Chondrocyte (in vitro differentiated cells): ENCODE measurements at places on chromosomes 3 and 15. TPM values are rescaled to one million over a fixed set of nuclear protein-coding genes. Genes with fewer than 3 reads are reported as not detected.
A peak's percentile ranks its signal among the peaks of the same experiment; 100 is the strongest.

- no peaks in the 10 kb centered on the region for H3K4me1 ChIP-seq
- no peak for DNase-seq
- no peaks in the 10 kb centered on the region for H3K36me3 ChIP-seq
- no peaks in the 10 kb centered on the region for H3K27me3 ChIP-seq
- no peak overlapping the region for H3K27ac ChIP-seq
These were observed 135.9 kb downstream of the PTPRG start for GRCh38 chr3:61697301-61697700.

DNA sequence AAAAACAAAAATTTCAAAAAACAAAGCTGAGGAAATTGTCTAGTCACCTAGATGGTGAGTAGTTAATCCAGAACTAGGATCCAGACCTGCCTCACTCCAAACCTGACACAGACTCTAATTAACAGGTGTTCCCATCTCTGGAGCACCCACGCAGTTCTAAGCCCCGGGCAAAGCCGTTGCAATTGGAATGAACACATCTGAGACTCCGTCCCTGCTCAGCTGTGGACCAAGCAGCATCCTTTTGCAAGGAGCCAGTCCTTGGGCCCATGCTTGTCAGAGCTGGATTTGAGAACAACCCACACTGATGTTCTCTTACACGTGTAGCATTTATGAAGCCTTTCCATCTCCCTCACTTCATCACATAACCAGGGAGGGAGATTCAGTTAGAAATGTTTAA is 54.8 kb downstream of the LMCD1 start:
- peak overlapping the region; percentile 99 for H3K27ac ChIP-seq
- DNase-seq: no peak
- H3K27me3 ChIP-seq: no peaks in the 10 kb centered on the region
- peaks cover 93% of the 10 kb centered on the region for H3K4me1 ChIP-seq

- H3K27me3 ChIP-seq: peaks cover 39% of the 10 kb centered on the region
- H3K27ac ChIP-seq: no peak overlapping the region
- no peaks in the 10 kb centered on the region for H3K36me3 ChIP-seq
- H3K4me3 ChIP-seq: no peak overlapping the region
- no peak for DNase-seq
These were observed 8.4 kb downstream of the DUOX2 start for GRCh38 chr15:45105586-45105985.

- no peak overlapping the region for H3K4me3 ChIP-seq
- H3K27ac ChIP-seq: no peak overlapping the region
- no peaks in the 10 kb centered on the region for H3K4me1 ChIP-seq
- H3K27me3 ChIP-seq: no peaks in the 10 kb centered on the region
These were observed 749.3 kb upstream of the CADM2 start for GRCh38 chr3:84209474-84209873.

- peaks cover 14% of the 10 kb centered on the region for H3K27me3 ChIP-seq
- peaks cover 5% of the 10 kb centered on the region for H3K36me3 ChIP-seq
- no peak overlapping the region for H3K27ac ChIP-seq
- H3K4me3 ChIP-seq: no peak overlapping the region
- peaks cover 10% of the 10 kb centered on the region for H3K4me1 ChIP-seq
- peak; percentile 19 for DNase-seq
These were observed 19.4 kb downstream of the CA12 start for GRCh38 chr15:63362196-63362595.

Gene HES1
- total RNA-seq: 30.4 to 36.7 TPM (median 31.2 TPM) in 3 replicates

Gene IQCH
- 1.00 to 1.4 TPM (median 1.0 TPM) in 3 replicates for total RNA-seq
